ENCODE measurements at places on chromosomes 2 and 18. TPM values are rescaled to one million over a fixed set of nuclear protein-coding genes. Genes with fewer than 3 reads are reported as not detected.

- no peak for DNase-seq
Observed at GRCh38 chr2:102544182-102544581, 71.2 kb downstream of the SLC9A4 start.

The SP140 gene
- 34.0 TPM for polyA plus RNA-seq

DNA sequence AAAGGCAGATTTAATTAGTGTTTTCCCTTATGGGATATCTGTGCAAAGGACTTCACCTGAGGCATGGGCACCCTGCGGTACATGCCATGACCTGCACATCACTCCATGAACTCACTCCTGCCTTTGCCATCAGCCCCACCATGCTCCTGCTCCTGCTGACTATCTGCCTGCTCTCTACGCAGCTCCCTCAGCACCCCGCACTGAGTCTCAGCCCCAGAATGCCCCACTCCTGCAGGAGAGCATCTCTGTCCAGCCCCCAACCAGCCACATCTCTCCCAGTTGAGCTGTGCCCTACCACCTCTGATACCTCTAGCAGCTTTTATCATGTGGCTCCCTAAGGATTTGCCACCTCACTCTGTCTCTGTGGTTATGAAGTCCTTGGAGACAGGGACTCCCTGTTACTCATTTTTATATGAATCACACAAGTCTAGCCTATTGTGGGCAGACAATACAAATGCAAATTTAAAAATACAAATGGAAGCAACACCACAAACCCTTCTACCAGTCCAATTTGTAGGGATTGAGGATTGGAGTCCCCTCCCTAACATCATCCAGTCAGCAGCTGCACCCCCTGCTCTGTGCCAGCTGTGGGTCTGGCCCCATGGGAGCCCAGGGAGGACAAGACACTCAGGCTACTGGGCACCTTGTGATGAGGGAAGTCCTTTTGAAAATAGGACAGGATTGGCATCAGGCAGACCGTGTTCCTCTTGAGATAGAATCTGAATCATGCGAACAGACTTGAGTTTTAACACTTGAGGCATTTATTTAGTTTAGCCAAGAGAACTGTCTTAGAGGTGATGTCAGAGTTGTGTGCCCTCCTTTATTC, 689.6 kb upstream of the HS6ST1 start:
- no peak for DNase-seq

The KCNIP3 gene
- polyA plus RNA-seq, result not detected

GRCh38 chr2:65782996-65783650, 350.7 kb upstream of the SPRED2 start:
- DNase-seq, result no peak

- DNase-seq, result no peak
Observed at GRCh38 chr2:223860809-223861738, 23.7 kb upstream of the AP1S3 start.

DNA sequence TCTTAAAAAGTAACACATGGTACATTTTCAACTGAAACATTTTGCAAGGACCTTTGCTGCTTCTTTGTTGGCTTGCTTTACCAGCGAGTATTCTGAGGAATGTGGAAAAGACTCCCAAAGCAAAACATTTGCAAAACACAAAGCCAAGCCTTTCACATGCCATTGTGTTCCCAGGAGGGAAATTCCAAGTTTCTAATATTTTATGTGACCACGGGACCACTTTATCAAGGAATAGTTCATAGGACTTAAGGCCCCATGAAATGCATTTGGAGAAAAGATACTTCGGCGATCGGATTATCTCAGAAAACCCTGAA, 26.2 kb downstream of the CYP27C1 start:
- DNase-seq, result no peak

- no peak for DNase-seq
Observed at GRCh38 chr2:228509021-228509420, 327.5 kb upstream of the SPHKAP start.

DNA sequence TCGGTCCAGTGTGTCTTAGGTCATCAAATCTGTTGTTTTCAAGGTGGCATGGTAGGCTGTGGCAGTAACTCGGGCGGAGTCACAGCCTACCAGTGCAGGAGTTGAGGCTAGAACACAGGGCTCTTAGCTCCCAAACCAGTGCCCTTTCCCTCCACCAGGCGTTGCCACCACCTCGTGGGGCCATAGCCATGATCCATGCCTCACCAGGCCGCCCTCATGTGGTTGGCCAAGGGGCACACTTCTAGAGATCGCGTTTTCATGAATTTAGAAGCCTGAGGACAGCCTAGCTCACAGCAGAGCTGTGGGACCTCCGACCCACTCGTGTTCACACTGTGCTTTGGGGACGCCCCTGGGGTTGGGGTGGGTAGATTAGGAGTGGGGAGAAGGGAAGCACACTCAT, 10.6 kb downstream of the SEC11C start:
- DNase-seq, result no peak

The KIAA2012 gene
- not detected for polyA plus RNA-seq

The ITGB6 gene
- not detected for polyA plus RNA-seq

DNA sequence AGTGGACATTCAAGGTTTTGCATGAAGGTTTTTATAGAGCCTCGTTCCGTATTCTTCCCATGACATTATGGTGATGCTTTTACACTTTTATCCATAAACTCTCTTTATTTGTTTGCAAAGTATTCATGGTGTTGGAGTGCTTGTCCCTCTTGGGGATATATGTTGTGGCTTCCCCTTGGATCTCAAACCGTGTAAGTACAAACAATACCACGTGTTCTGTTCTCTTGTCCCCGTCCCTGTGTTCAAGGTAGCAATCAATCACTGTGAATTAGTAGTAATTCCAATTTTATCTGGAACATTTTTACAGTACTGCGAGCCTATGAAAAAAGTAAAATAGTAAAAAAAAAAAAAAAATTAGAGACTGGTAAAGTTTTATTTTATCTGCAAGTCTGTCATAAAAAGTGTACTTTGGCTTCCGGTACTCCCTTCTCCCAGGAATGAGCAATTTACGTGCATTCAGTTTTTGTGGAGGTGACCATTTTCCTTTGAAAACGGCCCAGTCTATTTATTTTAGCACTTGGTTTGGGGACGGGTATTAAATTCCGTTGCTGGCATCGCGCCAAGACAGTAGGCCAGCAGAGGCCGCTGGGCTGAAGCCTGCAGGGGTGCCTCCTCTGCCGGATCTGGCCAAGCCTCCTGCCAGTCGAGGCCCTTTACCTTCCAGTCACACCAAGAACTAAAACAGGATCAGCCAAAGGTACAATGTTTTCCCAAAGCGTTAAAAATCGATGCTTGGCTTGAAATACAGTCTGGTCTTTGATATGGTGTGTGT, 175.7 kb downstream of the SOCS6 start:
- no peak for DNase-seq

DNA sequence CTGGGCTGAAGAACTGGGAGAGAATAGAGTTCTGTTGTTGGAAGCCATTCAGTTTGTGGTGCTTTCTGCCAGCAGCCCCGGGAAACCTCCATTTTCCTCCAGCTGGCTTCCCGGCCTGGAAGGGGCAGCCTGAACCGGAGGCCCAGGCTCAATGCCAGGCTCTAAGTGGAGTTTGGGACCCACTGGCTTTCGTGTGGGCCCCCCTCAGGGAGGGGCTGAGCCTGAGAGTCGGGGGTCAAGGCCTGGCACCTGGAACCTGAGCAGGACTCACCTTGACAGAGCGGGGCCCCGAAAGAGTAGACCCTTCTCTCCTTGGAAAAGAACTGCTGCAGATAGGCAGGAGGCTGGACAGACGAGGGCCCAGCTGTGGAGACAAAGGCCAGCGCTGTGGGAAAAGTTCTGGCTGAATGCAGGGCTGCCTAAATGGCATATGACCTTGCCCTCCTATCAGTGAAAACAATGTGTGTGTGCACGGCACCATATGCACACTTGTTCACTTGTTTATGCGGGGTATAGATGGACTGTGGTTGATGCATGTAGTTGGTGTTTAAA, 34.8 kb upstream of the ASB18 start:
- no peak for DNase-seq

The RAB10 gene
- 93.3 TPM for polyA plus RNA-seq

The ACMSD gene
- polyA plus RNA-seq, result not detected

- no peak for DNase-seq
Observed at GRCh38 chr2:137942037-137942832, 22.0 kb upstream of the HNMT start.

The ACTR3 gene
- 478 TPM for polyA plus RNA-seq

The ALS2 gene
- polyA plus RNA-seq, result 4.1 TPM

- no peak for DNase-seq
Observed at GRCh38 chr18:71951001-71951400, 593.1 kb downstream of the CBLN2 start.

DNA sequence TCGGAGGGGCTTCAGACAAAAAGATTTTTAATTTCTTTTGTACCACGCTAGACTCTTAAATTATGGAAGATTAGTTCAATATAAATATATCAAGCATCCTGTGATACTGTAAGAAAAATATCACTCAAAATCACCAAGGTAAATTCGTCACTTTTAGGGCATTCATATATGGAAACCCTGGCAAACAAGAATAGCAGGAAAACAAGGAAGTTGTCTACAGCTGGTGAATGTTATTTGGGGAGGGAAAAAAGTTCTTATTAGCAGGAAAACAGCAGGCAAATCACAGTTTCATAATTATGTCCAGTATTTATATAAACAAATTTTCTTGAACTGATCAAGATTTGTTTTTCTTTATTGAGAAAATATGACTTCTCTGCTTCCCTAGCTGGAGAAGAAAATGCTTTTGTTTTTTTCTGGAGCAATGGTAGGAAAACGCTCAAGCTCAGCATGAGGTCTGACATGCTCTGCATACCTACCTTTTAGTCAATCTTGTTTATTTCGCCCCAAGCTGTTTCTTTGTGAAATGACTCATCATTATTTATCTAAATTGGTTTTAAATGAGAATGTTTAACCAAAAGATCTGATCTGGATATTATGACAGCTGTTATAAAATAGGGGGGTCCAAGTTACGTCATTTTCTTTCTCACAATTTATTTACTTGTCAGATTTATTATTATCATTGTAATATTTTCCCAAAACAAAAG, 14.7 kb downstream of the LINC00305 start:
- no peak for DNase-seq

- DNase-seq, result no peak
Observed at GRCh38 chr2:202172439-202173211, 65.8 kb downstream of the SUMO1 start.

DNA sequence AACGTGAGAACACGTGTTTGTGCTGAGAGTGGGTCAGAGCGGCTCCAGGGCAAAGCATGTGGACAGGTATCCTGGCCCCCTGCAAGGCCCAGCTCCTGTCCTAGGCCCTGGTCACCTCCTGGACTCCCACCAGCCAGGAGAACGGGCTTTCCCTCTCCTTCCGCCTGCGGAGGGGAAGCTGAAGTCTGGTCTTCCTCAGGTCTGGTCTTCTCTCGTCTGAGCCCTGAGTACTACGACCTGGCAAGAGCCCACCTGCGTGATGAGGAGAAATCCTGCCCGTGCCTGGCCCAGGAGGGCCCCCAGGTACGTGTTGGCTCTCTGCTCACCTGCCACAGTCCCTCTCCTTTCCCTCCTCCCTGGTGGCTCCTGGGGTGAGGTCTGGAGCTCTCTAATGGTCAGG, 963 bp downstream of the GNLY start:
- no peak for DNase-seq

DNA sequence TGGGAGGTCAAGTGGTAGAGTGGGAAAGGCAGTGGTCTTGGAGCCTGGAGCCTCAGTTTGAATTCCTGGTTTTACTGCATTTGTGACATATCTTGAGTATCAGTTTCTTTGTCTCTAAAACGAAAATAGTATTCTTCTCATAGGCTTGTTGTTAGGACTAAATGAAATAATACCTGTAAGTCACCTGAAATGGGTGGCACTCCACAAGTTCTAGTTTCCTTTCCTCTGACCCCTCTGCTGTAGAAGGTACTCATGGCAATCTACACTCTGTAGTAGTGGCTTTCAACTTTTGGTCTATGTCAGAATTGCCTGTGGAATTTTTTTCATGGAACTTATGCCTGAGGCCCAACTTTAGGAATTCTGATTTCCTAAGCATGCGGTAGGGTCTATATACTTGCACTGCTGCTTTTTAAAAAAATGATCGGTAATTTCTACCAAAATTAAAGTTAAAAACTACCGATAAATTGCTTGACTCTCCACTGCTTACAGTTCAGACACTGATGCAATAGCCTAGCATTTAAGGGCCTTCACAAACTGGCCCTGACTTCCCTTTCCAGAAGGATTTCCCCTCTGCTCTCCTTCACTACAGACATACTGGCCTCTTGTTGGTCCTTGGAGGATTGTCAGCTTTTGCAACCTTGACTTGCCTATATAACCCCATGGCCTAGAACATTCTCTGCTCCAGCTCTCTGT, 47.2 kb downstream of the PLEK start:
- no peak for DNase-seq

DNA sequence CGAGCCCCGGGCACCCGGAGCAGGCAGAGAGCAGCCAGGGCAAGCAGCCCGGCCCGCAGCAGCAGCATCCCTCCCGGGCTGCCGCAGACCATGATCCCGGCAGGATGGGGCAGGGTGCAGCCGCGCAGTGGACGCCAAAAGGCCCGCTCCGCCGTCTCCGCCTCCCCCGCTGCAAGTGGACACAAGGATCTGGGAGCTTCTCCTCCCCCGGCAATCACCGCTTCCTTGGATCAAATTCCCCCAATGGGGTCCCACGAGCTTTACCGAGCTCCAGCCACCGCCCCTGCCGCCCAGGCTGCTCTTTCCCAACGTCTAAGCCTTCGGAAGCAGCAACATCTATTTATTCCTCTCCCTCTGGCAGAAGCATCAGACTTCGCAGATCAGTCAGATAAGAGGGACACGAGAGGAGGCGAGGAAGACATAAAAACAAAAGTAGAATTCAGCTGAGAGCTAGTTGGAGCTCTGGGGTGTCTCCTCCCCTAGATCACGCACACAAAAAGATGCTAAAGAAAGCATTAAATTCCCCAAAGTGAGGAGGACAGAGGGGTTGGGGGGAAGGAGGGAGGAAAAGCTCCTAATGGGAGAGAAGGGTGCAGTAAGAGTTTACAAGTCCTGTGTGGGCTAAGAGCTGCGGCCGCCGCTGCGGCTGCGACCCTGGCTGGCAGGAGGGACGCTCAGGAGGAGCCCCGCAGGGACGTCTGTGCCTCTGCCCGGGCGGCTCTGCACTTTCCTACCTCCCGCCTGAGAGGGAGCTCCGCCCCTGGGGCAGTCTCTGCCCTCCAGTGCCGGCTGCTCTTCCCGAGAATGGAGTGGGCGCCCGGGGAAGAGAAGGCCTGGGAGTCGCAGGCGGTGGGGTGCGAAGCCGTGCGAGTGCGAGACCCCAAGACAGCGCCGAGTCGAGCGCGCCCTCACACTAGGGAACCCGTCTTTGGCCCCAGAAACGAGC, at the start of gene FRZB:
FRZB (minus strand) TSS at position 177 of the 946 bp plus-strand sequence; CDS start at position 92, 85 bp downstream.
- DNase-seq, result no peak

GRCh38 chr18:46070815-46071652, 1.0 kb downstream of the PSTPIP2 start:
- DNase-seq, result no peak

The CGREF1 gene
- 0.17 TPM for polyA plus RNA-seq

The LINC00305 gene
- not detected for polyA plus RNA-seq

The SLC5A7 gene
- not detected for polyA plus RNA-seq

- DNase-seq, result no peak
Observed at GRCh38 chr2:75476761-75477160, 84.0 kb downstream of the EVA1A start.

The CXXC1 gene
- 64.6 TPM for polyA plus RNA-seq

- no peak for DNase-seq
Observed at GRCh38 chr18:65955747-65956146, 204.9 kb downstream of the CDH7 start.
